CD4-positive, alpha-beta T cell treated with Interleukin-15 for 4 hours (primary cell): ENCODE measurements at places on chromosomes 6 and 20.
A peak's percentile ranks its signal among the peaks of the same experiment; 100 is the strongest.

GRCh38 chr20:19673575-19673974 lies 84.5 kb upstream of the RIN2 start:
- DNase-seq = no peak

DNA sequence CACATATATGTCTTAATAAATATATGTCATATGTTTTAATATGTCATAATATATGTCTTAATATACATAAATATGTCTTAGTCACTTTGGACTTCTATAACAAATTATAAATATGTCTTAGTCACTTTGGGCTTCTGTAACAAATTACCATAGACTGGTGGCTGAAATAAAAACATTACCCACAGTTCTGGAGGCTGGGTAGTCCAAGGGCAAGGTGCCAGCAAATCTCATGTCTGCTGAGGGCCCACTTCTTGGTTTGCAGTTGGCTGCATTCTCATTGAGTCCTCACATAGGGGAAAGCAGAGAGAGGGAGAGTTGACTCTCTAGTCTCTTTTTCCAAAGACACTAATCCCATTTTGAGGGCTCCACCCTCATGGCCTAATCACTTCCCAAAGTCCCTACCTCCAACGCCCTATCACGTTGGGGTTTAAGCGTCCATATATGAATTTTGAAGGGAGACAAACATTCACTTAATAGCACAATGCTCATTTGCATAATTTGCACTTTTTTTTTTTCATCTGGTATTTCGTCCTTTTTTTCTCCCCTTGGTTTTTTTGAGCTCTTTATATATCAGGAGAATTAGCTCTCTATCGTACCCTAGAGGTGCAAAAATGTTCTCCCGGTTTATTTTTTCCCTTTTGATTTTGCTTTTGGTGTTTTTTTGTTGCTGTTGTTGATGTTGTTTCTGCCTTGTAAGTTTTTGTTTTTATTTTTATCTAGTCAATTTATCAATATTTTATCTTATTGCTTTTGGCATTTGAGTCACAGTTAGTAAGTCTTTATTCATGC lies 266.4 kb downstream of the PLCB1 start:
- no peak for DNase-seq

GRCh38 chr6:52210227-52210626 lies 24.1 kb downstream of the IL17A start:
- DNase-seq = no peak

DNA sequence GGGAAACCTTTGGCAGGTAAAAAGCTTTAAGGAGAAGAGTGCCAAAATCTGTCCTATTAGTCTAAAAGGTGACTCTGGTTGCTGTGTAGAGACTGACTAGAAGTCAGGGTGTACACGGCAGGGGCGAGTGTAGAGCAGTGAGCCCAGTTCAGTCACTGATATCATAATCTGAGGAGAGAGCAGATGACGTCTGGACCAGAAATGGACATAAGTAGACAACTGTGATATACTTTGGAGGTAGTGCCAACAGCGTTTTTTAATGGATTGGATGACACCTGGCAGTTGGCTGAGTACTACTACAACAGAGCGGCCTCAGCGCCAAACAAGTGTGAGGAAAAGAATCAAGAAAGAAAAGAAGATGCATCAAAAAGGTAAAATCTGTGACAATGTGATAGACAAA lies 76.0 kb downstream of the MAP7 start:
- DNase-seq = no peak

- no peak for DNase-seq
Observed at GRCh38 chr6:23905133-23905815, 220.7 kb upstream of the NRSN1 start.

GRCh38 chr20:42594659-42595058 lies 595.0 kb downstream of the PTPRT start:
- no peak for DNase-seq

DNA sequence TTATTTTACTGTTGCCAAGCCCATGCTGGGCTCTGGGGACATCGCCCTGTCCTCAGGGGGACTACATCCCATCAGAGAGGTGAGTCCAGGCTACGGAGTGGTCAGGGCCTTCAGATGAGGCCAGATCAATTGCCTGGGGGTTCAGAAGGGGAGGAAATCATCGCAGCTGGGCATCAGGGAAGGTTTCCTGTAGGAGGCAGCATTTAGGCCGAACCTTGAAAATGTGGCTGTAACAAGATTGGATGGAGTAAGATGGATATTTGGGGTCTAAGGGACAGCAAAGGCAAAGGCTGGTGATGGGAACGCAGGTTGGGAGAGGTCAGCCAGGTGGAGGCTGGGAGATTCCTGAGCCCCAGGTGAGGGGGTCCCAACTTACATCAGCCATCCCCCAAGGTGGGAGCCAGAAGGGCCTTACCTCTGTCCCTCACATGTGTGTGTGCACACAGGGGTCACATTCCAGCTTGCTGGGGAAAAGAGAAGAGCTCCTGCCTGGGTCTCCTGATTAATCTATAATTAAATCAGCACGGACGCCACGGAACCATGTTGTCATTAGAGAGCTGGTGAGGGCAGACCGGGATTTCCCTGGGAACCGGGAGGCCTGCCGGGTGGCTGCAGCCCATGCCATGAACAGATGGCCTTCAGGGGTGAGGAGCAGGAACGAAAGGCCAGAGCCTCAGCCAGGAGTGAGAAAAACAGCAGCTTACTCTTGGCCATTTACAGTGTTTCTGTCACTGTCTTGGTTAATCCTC lies 30.5 kb upstream of the DLGAP4 start:
- DNase-seq = no peak

DNA sequence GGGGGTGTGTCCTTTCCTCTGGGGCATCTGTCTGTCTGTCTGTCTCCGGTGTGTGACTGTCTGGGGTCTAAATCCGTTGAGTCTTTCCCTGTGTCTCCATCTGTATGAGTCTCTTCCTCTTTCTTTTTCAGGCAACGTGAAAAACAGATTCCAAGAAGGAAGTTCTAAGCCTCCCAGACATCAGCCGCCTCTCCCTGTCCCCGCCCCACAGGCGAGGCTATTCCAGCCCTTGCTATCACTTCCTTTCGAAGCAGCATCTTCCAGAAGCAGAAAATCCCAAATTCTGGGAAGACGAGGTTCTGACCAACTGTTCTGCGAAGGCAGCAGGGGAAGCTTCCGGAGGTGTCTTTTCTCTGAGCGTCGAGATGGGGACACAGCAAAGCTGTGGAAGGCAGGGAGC lies 34.0 kb downstream of the PMEPA1 start:
- no peak for DNase-seq

- no peak for DNase-seq
Observed at GRCh38 chr6:12203001-12203400, 87.2 kb upstream of the EDN1 start.

GRCh38 chr6:2103765-2104523 lies 141.5 kb downstream of the GMDS start:
- peak; percentile 21 for DNase-seq

DNA sequence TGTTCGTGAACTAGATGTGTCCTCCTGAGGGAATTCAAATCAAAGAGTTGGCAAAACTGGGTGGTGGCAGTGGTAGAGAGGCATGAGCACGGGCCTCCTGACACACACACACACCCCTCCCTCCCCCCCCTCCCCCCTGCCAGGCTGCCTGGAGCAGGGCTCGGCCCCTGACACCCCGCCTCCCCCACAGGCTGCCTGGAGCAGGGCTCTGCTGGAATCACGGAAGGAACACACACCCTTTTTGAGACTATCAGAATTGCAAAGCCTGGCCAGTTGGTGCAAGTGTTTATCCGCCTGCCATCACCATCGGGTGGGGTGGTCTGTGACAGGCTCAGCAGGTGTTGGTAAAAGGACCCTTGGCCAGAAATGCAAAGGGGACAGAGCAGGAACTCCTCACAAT lies 59.0 kb downstream of the FAM120B start:
- DNase-seq = no peak

- no peak for DNase-seq
Observed at GRCh38 chr6:122798099-122798641, 9.1 kb downstream of the SMPDL3A start.

DNA sequence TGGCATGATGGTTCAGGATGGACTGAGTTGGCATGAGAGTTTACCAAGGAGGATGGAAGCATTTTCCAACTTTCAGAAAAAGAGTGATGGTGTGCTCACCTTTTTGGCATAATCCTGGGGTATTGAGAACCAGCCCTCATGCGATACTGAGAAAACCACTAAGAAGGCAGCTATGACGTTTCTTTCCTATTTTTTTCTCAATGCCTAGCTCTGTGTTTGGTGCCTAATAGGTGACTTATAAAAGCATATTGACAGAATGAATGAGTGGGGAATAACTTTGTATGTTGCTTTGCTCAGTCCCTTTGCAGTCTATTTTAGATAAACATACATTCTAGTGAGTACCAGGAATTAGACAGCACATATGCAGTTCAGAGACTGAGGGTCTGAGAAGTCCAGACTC lies 816.3 kb downstream of the DHX35 start:
- DNase-seq = no peak

DNA sequence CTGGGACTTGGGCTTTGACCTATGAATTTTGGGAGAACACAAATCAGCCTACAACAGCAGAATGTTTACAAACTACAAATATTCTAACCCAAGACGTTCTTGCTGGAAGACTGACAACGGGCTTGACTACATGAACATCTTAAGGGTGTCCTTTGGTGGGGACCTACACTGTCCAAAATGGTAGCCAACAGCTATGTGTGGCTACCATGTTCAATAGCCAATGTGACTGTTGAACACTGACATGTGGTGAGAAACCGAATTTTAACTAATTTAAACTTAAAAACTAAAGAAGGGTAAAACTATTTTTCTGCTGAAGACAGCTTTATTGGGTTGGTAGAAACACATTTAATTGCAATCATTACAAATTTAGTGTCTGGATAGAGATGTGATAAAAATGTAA lies 30.1 kb downstream of the LINC00237 start:
- DNase-seq = no peak

DNA sequence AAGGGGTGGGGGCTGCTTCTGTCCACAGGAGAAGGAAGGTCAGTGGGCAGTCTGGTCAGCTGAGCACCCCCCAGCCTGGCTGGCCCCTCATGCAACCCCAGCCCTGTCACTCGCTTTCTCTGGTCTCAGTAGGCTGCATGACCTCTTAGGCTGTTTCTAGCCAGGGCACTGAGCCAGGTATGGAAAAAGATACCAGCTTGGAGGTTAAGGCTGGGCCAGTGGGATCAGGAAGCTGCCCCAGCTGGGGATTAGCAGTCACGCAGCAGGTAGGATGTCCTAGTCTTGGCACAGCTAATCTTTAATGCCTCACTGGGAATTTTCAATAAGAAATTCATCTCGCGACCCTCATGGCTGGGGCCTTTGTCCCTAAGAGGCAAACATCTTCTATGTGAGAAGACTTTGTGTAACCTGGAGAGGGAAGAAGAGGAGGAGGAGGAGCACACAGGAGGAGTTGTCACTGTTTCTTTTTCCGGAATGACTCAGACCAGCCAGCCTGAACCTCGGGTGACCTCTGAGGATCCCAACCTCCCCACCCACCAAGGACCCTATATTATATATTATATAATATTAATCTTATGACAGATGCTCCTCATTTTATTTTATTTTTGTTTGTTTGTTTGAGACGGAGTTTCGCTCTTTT lies 2.4 kb upstream of the BPIFA2 start:
- DNase-seq = no peak

DNA sequence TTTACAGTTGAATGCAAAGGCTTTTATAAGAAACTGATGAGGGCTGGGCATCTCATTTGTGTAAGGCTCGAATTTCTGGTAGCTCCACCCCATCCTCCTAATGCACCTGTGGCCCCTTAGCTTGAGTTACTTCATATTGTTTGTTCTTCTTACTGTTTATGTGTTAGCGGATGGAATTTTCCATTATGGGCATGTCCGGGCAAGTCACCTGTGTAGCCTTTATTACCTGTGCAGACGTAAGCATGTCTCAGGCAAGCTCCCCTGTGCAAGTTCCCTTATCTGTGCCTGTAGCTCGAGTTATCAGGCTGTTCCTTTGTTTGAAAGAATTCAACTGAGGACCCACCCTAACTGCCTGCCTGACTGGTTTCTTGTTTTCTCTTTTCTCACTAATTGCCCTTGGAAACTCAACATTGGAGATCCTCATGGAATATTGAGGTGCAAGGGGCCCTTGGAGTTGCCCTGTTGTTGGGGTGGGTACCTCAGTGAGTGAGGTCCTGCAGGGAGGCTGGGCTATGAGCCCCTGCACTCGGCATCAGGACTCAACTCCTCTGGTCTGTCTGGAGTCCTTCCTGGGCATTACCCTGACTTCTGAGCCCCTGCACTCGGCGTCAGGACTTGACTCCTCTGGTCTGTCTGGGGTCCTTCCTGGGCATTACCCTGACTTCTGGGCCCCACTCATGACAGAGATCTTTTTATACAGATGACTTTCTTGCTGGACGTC lies 207.9 kb upstream of the SULF2 start:
- no peak for DNase-seq

DNA sequence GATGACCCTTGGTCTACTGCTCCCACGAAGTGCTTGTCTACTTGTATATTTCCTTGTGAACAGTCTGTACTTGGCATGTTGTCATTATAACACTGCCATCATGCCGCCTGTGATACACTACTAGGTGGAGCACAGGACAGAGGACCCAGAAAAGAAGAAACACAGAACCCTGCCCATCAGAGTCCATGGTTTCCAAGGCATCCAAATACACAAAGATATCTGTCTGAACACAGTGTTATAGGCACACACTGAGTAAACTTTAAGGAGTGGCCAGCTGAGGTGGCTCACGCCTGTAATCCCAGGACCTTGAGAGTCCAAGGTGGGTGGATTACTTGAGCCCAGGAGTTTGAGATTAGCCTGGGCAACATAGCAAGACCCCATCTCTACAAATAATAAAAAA lies 110.5 kb upstream of the SLC2A12 start:
- no peak for DNase-seq

DNA sequence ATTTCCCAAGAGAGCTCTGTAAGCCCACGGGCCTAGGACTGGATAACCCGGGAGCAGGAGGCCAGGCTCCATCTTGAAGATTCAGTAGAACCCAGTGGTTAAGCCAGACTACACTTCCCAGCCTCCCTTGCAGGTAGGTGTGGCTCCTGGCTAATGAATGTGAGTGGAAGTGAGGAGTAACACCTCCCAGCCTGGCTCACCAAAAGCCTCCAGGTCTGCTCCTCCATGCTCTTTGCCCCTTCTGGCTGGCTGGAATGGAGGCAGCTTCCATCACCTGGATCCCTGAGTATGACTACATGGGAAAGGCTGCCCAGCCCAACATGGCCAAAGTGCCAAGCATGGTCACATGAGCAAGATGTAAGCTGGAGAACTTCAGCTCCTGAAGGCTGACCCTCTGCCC lies 9.7 kb downstream of the LRRN4 start:
- DNase-seq = no peak

DNA sequence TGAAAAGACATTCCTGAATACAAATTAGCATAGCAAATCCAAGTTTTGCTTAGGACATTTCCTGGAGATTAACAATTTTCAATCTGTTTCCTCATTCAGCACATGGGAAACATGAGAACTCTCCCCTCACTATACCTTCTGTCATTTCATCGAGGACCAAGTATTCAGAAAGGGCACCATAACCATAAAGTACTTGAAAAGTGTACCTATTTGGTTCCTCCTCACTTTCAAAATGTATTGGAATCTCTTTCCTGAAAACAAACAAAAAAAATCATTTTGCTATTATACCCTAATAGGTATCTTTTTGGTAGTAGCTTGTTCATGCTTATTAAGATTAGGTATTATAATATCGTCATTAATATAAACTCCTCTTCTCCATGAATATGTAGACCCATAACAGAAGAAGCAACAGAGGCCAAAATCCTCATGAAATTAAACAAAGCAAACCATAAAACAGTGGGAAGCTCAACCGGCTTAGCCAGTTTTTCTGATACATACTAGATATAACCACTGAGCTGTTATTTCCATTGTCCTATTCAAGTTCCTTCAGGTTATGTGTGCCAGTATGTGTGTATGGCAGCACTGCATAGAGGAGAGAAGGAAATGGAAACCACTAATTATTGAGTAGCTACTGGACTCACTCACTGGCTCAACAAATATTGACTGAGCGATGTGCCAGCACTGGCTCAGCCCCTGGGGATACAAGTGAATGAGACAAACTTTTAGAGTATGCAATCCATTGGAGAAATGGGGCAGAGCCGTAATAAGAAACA lies 274.0 kb downstream of the MAFB start:
- no peak for DNase-seq
